ENCODE measurements at places on chromosomes 4 and X.

GRCh38 chr4:31107362-31107761, 387.2 kb downstream of the PCDH7 start:
- no peak for DNase-seq

DNA sequence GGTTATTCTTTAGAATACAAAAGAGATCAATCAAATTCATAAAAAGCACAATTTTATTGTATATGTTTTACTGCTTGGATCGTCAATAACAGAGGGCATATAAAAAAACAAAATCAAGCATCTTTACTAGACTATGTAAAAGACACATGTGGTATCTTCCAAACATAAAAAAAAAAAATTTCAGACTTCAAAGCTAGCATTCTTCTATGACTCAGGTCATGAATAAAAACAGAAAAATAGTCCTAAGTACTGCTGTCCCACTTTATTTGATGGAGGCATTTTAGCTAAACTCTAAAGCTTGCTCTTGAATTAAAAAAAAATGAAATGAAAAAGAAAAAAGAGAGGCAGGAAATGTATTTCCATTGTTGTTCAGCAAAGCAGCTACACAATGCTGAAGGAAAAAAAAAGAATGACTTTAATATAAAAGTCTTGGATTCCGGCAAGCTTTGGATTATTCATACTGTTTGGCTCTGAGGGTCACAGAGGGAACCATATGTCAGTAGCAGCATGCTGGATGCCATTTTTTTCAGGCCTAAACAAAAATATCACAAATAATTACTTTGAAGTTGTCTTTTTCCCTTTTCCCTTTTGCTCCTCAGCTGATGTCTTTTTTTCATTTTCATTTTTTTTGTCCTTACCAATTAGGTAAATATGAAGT, 249.1 kb upstream of the DIAPH2 start:
- no peak for DNase-seq

DNA sequence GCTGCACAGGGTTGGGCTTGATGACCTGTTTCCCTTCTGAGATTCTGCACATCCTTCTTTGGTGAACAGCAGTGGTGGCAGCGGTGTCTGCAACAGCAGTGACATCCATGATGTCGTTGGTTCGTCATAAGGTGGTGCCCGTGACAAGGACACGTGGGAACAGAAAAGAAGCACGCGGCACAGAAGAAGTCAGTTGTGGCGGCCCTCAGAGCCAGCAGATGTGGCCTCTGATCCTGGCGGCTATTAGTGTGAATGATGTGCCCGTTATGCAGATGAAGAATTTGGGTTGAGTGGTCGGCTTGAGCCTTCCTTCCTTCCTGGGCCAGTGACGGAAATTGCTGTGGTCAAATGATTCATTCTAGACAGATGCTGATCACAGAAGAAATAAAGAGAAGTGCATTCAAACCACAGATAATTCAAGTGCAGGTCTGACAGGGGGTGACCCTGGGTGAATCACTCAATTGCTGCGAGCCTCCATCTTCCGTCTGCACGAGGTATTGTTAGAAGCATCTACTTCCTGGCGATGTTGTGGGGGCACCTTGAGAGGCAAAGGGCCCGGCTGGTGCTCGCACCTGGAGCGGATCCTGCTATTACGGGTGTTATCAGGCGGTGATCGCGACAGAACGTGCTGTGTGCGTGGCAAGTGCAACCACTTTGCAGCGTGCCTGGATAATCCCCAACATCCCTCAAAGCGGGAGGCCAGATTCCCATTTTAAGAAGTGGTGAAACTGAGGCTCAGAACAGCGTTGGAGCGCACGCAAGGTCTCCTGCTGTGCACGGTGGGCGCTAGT, 215.2 kb upstream of the PSAPL1 start:
- DNase-seq: peak; percentile 76

DNA sequence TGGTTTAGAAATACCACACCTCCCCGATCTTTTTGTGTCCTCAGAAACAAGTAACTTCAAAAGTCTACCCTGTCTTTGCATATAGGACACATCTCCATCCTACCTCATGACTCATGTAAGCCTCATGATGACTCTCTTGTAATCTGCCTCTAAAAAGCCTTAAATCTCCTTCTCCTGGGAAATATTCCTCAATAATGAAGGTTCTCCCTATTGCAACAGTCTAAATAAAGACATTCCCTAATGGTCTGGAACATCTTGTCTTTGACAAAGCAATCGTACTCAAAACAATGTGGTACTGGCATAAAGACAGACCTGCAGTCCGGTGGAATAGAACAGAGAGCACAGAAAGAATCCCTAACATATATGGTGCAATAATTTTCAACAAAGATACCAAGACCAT, 257.7 kb downstream of the OPHN1 start:
- no peak for DNase-seq

- DNase-seq: no peak
These were observed 17.8 kb downstream of the DKK2 start for GRCh38 chr4:107018344-107018735.

DNA sequence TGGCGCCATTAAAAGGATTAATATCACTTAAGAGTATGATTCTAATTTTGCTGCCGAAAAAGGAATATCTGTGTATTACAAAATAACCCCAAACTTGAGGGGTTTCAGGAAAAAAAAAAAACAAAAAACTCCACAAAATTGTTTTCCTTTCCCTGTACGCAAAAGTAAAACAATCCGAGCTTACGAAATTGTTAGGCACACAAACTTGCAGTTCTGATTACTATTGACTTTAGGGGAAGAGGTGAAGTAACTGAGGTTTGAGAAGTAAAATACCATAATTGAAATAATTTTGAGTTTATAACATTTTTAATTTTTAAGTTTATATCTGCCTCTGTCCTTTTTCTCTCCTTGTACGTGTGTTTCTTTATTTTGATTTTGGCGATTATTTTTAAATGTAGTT, 64.8 kb downstream of the USP9X start:
- DNase-seq: no peak

DNA sequence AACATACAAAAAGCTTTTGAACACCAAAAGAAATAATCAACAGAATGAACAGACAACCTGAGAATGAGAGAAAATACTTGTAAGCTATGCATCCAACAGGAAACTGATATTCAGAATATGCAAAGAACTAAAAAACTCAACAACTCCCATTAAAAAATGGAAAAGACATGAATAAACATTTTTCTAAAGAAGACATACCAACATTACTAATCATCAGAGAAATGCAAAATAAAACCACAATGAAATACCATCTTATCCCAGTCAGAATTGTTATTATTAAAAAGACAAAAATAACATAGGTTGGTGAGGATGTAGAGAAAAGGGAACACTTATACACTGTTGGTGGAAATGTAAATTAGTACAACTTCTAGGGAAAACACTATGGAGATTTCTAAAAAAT, 1161.9 kb downstream of the PCDH19 start:
- DNase-seq: no peak

DNA sequence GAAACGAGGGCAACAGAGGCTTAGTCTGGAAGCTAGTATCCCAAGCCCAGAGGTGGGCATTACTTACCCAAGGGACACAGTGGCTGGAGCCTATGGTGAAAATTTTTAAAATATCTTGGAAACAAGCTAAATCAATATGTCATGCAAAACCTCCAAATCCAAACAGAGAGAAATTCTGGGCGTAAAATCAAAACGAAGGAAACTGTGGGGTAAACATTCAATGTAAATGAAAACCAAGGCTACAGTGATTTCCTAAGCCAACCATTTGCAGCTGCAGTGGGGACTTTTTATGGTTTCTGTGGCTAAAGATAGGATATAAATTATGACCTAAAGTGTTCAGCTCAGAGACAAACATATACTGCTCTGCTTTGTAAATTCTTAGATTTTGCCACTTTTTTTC, 507.7 kb upstream of the DIAPH2 start:
- no peak for DNase-seq

- no peak for DNase-seq
These were observed 9.9 kb downstream of the CASK start for GRCh38 chrX:41913476-41913875.

GRCh38 chr4:145887241-145887991, 51.2 kb downstream of the ZNF827 start:
- no peak for DNase-seq

- DNase-seq: no peak
These were observed 247.2 kb upstream of the EPHA5 start for GRCh38 chr4:65917486-65917885.

GRCh38 chrX:13936521-13937225, 93.0 kb downstream of the GEMIN8 start:
- no peak for DNase-seq

GRCh38 chrX:111360839-111361238, 51.2 kb downstream of the DCX start:
- DNase-seq: no peak

DNA sequence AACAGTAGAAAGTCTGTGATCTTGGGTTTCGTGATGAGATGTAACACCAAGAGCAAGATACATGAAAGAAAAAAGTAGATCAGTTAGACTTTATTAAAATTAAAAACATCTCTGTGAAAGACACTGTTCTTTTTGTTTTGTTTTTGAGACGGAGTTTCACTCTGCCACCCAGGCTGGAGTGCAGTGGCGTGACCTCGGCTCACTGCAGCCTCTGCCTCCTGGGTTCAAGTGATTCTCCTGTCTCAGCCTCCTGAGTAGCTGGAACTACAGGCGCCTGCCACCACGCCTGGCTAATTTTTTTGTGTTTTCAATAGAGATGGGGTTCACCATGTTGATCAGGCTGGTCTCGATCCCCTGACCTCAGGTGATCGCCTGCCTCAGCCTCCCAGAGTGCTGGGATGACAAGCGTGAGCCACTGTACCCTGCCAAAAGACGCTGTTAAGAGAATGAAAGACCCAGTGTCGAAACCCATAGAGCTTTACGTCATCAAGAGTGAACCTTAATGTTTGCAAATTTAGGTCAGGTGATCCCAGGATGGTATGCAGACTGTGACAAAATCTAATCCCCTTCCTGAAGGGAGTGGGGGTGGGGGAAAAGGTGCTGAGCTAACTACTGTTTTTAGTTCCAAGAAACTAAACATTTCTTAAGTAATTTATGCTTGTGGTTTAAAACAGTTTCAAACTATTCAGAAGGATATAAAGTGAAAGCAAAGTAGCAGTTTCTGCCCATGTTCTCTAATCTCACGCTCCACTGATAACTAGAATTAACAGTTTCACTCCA, 8.0 kb downstream of the OFD1 start:
- peak; percentile 65 for DNase-seq

DNA sequence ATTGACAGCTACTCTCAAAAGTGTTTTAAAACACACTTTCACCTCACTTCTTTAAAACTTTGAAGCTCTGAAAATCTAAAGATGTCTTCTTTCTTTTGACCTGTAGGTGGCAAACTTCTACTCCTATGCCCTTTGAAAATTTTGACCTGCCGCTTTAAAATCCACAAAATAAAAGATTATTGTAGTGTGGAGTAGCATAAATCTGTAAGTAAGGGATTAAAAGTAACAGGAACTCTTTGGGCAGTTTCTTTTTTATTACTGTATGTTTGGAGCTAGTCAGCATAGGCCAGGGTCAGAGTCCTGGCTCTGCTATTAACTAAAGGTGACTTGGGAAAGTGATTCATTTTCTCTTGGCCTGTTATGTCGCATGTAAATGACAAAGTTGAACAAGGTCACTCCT, 25.5 kb downstream of the BBS12 start:
- peak; percentile 78 for DNase-seq

- DNase-seq: no peak
These were observed 989.2 kb upstream of the LCORL start for GRCh38 chr4:19010761-19011160.

GRCh38 chr4:145720656-145721055, 40.7 kb downstream of the C4orf51 start:
- DNase-seq: no peak

DNA sequence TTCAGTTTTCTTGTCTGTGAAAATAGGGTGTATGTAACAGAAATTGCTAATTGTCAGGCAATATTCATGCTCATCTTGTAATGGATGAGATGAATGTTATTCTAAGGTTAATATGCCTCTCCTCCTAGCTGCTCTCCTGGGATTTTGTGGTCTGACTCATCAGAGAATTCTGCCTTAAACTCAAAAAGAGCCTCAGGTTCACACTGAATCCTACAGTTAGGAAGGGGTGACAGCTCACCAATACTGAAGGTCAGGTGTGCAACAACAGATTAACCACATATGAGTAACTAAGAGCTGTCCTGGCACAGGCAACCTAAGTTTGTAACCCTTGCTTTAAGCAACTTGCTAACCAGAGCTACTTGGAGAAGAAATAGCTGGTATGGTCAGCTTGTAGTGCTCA, 197.7 kb downstream of the SPATA18 start:
- no peak for DNase-seq

GRCh38 chrX:138349351-138349750, 362.2 kb downstream of the FGF13 start:
- no peak for DNase-seq

GRCh38 chr4:38560768-38561558, 103.0 kb upstream of the KLF3 start:
- no peak for DNase-seq

DNA sequence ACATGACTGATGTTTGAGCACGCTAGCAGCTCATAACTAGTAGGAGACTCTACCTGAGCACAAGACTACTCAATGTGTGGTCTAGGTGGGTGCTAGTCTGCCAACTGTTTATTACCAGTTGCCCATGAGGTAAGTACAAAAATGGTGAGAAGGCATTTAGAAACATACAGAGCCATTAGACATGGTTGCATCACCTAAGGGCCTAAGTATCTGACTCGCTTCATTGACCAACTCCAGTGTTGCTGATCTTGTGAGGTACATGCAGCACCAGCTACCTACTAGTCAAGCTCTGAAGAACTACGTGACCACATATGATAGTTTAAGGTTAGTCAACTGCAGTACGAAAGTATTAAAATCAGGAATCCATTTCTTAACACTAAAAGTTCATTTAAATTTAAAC, 39.9 kb downstream of the APBB2 start:
- no peak for DNase-seq

DNA sequence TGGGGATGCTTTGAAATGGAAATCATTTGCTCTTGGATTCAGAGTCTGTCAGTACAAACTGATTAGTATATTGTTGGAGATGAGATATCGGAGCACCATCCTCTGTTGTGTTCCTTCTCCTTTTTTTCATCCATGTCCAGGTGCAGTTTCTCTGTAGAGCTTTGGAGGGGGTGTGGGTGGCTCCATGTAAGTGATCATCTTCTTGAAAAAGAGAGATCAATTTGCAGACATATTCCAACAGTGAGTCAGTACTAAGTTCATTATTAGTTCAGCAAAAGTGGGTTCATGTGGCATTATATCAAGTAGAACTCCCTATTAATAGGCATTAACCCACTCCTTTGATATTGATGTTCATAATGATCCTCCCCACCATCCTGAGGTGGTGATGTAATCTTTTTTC, 18.9 kb downstream of the FRAS1 start:
- DNase-seq: no peak

- DNase-seq: peak; percentile 59
These were observed 217.7 kb upstream of the PSAPL1 start for GRCh38 chr4:7652451-7652881.

DNA sequence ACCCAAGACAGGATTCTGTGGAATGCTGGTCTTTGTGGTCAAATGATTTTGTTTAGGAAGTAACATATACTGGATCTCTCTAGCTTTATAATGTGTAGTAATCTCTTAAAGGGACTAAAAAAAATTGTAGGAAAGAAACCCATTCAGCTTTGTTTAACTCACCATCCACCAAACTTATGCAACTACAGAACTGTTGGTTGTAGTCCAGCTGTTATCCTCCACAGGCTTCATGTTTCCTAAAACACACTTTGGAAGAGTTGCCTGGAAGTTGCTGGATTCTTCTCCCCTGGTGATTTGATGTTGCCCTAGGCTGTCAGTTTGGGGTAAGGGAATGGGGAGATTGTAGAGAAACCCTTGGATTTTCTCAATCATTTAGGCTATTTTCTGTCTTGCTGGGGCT, 89.3 kb downstream of the RLIM start:
- no peak for DNase-seq

Measured in hematopoietic multipotent progenitor cell treated with erythropoietin and hydrocortisone succinate and interleukin-3 and kit ligand, for 6 days (in vitro differentiated cells).